ENCODE measurements at places on chromosomes 13 and 19.

GRCh38 chr19:831407-832369 is 4.1 kb downstream of the AZU1 start:
- no peak for DNase-seq

GRCh38 chr19:41223431-41224234 is 4.6 kb downstream of the AXL start:
- DNase-seq: no peak

GRCh38 chr19:41799444-41800000 is 3.1 kb downstream of the CEACAM3 start:
- DNase-seq: no peak

DNA sequence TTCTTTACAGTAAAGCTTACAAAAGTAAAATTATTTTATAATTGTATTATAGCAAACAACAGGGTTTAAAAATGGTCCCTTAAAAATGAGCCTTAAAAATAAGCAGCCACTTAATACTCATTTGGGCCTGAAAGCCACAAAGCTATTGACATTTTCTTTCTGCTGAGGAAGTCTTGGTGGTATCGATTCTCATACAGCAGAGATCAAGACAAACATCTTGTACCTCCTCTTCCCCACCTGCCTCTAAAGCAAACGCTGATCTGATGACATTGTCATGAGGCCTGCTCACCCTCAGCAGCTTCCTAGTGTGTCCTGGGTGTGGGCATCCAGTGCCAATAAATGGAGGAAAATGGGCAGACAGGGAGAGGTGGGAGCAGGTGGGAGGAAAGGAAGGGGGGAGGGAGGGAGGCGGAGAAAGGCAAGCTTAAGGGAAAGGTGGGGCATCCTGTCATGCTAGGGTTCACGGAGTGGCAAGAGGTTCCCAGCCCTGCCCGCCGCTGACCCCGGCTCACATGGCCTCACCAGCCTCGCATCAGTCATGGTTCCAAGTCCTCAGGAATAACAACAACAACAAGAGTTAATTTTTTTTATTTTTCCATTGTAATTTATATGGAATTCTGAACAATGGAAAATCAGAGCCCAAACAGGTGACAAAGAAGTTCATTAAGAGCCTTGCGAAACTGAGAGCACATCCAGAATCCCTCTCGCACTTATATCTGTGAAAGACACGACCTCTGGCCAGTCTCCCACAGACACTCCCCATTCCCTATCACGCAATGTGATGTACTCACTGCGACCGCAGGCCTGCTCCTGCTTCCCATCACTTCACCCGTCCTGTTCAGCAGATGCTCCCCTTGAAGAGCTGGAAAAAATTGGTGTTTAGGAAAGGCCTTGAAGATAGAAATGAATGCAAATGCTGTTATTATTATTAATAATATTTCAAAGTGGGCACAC is 15.1 kb upstream of the ATP11A start:
- no peak for DNase-seq

- no peak for DNase-seq
Measured at GRCh38 chr19:54333586-54334298, 5.2 kb downstream of the LILRA4 start.

DNA sequence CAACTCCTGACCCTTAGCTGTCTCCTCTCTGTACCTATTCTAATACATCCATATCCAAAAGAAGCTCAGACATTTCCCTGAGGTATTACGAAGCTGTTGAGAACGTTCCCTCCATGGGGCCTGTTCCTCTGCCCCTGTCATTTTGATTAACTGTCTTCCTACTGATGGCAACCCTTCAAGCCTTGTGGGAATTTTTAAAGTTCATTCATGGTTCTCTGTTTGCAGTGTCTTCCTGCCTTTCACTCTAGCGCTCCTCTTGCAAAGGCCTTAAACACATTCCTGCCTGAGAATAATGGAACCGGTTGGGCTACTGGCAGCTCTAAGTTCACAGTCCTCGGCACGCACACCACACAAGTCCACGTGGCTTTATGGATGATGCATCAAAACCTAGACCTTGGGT is 66.1 kb downstream of the LHFPL6 start:
- DNase-seq: no peak

DNA sequence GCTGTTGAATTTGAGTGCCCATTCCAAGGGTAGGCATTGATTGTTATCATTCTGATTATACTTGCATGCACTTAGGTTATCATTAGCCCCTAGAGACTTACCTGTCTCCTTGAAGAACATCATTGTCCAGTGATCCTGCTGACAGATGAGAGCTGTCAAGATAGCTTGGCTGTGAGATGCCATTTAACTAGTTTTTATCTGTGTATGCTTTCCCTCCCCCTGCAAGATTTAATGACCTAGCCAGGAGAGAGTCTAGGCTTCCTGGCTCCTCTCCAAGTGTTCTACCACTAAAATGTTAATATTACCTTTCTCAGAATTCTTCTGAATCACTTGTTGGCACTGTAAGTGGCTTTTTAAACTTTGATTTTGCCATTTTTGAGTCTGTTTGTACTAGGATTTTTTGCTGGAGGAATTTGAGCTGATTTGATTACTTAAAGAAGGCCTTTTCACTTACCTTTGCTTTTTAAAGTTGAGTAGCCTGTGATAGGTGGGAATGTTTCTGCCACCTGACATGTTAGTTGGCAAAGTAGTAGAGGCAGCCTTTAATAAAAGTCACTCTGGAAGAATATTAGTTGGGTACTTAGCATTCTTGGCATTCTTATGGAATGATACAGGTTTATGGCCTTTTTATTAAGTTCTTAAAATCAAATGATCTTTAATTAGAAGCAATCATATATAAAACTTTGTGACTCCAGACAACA is 41.1 kb downstream of the ARHGAP35 start:
- no peak for DNase-seq

DNA sequence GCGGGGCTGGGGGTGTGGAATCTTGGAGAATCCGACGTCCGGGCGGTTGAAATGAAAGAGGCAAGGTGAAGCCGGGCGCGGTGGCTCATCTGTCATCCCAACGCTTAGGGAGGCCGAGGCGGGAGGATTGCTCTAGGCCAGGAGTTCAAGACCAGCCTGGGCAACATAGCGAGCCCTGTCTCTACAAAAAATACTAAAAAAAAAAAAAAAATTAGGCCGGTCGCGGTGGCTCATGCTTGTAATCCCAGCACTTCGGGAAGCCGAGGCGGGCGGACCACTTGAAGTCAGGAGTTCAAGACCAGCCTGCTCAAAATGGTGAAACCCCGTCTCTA is 225 bp upstream of the GARIN5A start:
- DNase-seq: no peak

GRCh38 chr19:39410017-39410830 is 2.2 kb upstream of the PLEKHG2 start:
- peak; percentile 51 for DNase-seq

GRCh38 chr19:33403221-33403972 is 29.9 kb downstream of the CEBPG start:
- no peak for DNase-seq

GRCh38 chr19:40358773-40359172 is 10.3 kb downstream of the PLD3 start:
- no peak for DNase-seq

DNA sequence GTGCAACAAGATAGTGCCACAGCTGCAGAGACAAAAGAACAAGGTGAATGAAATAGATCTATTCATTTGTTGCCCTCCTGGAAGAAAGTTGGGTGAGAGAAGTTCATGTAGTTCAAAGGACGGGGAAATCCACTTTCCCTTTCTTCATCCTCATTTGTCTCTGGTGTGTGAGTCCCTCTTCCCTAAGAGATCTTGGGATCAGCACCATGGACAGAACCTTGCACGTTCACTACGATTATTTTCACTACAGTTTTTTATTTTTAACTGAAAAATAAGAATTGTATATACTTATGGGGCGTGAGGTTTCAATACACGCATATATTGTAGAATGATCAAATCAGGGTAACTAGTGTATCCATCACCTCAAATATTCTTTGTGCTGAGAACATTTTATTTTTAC is 29.2 kb downstream of the NLRP5 start:
- DNase-seq: no peak

- DNase-seq: no peak
Measured at GRCh38 chr13:74006666-74007065, 127.5 kb downstream of the KLF12 start.

DNA sequence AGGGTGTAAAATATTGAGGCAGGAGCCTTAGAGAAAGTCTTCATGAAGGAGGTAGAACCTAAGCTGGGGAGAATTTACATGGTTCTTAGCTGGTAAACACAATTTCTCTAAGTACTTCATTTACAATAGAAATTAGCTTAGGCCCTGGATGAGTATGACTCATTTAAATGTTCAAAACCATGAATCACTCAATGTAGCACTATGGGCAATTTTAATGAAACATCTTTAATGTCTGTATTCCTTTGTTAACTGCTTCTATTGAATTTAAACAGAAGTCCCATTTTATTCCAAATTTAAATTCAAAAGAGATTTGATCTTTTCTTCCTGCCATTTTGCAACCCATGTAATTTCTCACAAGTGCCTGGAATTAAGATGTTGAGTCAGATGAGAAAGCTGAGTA is 252.1 kb downstream of the RFC3 start:
- no peak for DNase-seq

- DNase-seq: no peak
Measured at GRCh38 chr19:30882411-30883005, 466.7 kb downstream of the TSHZ3 start.

GRCh38 chr13:32299893-32300292 is 15.3 kb downstream of the ZAR1L start:
- no peak for DNase-seq

DNA sequence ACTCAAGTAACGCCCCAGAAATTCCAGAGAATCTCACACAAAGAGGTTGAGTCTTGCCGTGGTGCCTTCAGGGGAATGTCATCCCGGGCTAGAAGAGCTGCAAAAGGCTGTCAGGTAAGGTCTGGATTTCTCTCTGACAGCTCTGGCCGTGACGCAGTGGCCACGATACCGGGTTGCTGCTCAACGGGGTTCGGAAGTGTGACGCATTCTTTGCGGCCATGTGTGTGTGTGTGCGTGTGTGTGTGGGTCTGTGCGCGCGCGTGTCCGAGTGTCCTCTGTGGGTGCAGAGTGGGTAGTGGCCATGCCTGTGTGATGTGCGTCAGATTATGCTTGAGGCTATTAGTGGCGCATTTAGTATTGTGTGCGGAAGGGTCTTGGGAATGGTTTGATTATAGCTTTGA is 306 bp downstream of the ZNF540 start:
- no peak for DNase-seq

DNA sequence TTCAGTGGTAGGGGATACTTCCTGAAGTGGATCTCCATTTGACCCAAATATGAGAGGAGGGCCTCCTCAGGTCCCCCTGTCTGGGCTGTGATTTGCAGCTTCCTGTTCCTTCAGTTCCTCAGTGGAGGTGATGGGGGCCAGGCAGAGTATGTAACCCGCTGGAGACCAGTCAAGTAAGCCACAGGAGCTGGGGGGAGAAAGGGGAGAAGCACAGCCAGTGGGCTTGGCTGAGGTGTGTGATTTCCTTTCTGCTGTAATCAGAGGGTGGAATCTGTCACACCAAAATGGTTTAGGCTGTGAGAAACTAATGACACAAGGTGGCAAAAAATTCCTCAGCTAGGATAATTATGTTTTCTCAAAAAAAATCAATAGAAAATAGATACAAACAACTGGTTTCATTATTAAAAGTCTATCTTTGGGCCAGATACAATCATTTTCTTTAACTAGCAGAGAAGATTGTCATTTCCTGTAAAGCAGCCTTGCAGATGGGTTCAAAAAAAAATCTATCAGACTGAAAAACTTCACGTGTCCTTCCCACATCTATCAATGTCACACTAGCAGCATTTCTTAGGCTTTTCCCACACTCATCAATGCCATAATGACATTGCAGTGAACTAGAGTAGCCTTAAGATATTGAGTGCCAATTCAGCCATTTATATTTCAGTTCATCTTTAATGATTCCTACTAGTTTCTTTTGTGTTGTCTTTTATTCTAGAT is 1660.3 kb downstream of the EFNB2 start:
- no peak for DNase-seq

DNA sequence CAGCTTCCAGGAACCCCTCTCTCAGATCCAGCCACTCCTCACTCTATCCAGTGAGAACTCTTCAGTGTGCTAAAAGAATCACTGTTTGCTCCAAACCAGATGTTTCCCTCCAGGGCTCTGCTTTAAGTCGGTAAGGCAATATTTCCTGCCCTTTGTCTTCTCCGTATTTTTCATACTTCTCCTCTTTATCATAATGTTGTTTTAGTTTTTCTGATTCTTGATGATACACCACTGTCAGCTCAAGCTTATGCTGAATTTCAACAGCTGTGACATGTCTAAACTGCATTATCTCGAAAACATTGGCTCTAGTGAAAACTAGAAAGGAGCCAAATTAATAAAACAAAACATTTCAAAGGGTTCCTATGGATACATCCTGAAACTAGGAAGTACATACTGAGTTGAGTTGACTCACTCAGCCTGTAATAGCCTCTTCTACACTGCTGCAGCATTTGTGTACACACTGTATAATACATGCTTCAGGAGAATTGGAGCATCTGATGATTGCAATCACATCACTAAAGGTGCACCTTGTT is 39.8 kb downstream of the GPR180 start:
- no peak for DNase-seq

DNA sequence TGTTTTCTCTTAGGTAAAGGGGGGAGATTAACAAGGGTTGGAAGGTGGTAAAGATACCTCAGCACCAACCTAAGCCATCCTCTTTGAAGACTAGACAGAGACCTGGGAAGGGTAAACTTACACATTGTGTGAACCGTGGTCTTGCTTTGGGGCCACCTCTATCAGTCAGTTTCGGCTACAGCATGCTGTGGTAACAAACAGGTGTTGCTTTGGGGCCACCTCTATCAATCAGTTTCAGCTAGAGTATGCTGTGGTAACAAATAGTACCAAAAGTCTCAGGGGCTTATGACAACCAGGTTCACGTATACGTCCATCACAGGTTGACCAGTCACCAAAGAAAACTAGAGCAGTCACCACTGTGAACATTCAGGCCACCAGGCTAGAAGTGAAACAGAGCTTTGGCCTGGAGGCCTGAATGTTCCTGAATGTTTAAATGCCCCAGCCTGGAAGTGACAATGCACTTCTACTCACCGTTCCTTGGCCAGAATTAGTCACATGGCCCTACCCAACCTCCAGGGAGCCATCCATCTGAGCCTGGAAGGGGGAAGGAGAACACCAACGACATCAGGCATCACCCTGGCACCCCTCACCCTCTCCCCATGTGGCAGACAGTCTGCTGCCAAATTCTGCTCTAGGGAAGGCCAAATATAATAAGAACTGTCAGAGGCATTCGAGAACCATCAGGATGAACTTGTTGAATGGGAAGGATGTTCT is 3.8 kb downstream of the FXYD7 start:
- DNase-seq: no peak

GRCh38 chr13:21675095-21675991 is 4.5 kb downstream of the FGF9 start:
- DNase-seq: no peak

- no peak for DNase-seq
Measured at GRCh38 chr13:111204438-111205177, 89.5 kb downstream of the ARHGEF7 start.

GRCh38 chr19:28862238-28862637 is 350.7 kb downstream of the UQCRFS1 start:
- no peak for DNase-seq

DNA sequence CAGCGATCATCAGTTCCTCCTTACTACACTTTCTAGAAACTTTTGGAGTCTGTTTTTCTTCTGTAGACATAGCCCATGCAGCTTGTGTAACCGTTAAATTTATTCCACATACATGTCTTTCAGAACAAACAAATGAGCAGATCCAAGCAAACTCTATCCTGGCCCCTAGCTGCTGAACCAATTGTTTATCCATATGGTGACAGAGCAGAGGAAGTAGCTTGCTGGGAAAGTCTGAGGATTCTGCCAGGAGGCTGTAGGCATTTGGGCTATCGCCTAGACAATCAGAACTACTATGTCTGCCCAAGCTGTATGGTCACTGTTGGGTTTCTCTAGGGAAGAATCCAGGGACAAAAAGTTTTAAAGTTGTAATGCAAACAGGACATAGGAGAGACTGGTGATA is 343.7 kb downstream of the SPRY2 start:
- no peak for DNase-seq

All from endothelial cell (in vitro differentiated cells).